ENCODE measurements at places on chromosomes 2 and 18. TPM values are rescaled to one million over a fixed set of nuclear protein-coding genes. Genes with fewer than 3 reads are reported as not detected.

DNA sequence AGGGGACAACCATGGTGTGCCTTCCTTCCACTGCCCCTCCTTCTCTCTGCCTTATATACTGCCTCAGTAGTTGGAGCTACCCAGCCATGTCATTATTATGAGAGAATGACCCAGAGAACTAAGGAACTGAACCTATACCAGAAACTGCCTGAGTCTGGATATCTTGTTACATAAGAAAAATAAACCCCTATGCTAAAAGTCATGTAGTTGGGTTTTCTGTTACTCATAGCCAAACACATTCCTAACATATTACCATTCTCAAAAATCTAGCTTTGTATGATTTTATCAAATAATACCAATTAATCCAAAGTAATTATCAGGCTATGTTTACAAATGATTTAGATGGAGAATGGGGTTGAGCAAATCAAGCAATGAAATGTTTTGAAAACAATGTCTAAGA is 15.0 kb upstream of the KLF7 start:
- H3K36me3 ChIP-seq: no peaks in the 10 kb centered on the region
- no peaks in the 10 kb centered on the region for H3K4me1 ChIP-seq
- no peak overlapping the region for H3K4me3 ChIP-seq
- no peak for DNase-seq

MERTK gene
- total RNA-seq: 1.3 TPM

LIMS2 gene
- 10.0 TPM for total RNA-seq

- DNase-seq: no peak
- no peaks in the 10 kb centered on the region for H3K36me3 ChIP-seq
- H3K4me1 ChIP-seq: no peaks in the 10 kb centered on the region
Observed at GRCh38 chr18:76484749-76485387, 10.2 kb downstream of the ZNF516 start.

- no peak overlapping the region for H3K4me3 ChIP-seq
- H3K4me1 ChIP-seq: no peaks in the 10 kb centered on the region
- no peak overlapping the region for H3K27ac ChIP-seq
- DNase-seq: no peak
Observed at GRCh38 chr2:177010861-177011260, 201.7 kb upstream of the HNRNPA3 start.

DNA sequence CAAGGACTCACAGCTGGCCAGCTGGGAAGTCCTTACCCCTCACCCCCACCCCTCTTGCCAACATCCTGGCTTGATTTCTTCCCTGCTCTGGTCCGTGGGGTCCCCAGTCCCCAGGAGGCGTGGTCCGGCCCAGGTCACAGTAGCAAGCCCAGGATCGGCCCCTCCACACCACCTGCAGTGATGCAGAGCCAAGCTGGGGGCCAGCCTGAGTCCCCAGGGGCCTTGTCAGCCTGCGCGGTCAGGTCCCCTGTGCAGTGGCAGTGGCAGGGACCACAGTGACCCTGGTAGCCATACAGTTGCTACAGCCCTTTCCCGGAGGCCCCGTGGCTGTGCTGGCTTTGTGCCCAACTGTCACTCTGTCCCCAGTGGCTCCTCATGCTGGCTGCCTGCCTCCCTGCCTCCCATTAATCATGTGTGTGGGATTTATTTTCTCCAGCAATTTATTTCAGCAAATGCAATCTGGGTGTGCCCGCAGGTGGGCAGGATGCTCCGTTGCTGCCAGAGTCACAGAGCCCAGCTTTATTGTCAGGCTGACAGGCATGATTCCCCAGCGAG is 8.8 kb upstream of the PRSS56 start:
- no peaks in the 10 kb centered on the region for H3K4me1 ChIP-seq
- no peak for DNase-seq
- H3K27ac ChIP-seq: no peak overlapping the region
- H3K27me3 ChIP-seq: no peaks in the 10 kb centered on the region

CYP27C1 gene
- total RNA-seq: not detected

DNA sequence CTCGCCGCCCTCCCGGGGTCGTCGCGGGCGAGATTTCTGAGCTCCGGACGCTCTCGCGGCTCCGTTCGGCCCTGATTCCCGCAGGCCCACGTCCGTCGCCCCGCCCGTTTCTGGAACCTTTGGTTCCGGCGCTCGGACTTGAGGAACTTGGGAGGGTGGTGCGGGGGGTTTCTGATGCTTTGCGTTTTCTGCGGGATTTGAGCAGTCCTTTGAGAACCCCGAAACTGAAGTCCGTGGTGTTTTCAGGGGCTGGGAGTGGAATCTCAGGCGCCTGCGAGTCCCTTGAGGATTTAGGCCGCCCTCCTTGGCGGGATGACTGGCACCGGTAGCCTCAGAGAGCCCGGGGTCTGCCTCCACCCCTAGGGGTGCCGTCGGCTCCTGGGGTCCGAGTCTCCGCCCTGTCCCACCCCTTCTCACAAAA is 336 bp downstream of the THNSL2 start:
- H3K27ac ChIP-seq: peak overlapping the region; percentile 63
- peak overlapping the region; percentile 34 for H3K4me3 ChIP-seq
- H3K27me3 ChIP-seq: no peaks in the 10 kb centered on the region
- no peaks in the 10 kb centered on the region for H3K4me1 ChIP-seq

C2orf78 gene
- total RNA-seq: not detected

- H3K4me3 ChIP-seq: no peak overlapping the region
- no peaks in the 10 kb centered on the region for H3K36me3 ChIP-seq
- H3K27me3 ChIP-seq: no peaks in the 10 kb centered on the region
- no peak overlapping the region for H3K27ac ChIP-seq
Observed at GRCh38 chr2:45684756-45685155, 33.3 kb downstream of the PRKCE start.

DNA sequence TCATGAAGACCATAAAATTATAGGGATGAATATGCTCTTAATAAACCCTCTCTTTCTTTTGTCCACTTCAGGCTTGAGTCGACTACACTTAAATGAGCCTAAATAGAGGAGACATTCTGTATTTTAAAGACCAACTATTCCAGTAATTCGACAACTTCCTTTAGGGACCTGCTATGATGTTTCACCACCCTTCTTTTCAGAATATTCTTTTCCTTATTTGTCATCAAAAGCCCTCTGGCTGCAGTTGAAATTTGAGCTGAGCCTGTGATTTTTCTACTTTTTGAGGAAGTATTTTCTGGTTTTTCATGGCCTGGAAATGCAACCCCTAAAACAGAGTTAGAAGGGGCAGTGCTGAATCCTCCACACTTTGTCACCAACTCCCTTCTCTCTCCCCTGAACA is 287.0 kb downstream of the EPHA4 start:
- no peaks in the 10 kb centered on the region for H3K36me3 ChIP-seq
- no peak overlapping the region for H3K27ac ChIP-seq
- no peaks in the 10 kb centered on the region for H3K27me3 ChIP-seq
- no peak for DNase-seq

DNA sequence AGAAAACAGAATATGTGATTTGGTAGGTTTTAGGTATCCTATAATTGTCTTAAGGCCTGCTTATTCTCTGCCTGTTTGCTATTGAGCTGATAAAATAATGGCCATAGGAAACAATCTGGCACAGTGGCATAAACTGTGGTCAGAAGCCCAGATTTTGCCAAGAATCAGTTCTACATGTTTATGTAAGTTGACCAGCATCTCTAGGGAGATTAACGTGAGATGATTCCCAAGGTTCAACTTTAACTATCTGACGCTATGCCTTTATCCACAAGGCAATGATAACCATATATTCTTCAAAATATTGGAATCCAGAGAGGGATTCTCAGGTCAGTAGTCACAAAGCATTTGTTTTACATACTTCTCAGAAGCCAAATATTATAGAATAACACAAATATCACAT is 25.6 kb downstream of the AP1S3 start:
- H3K4me1 ChIP-seq: no peaks in the 10 kb centered on the region
- no peaks in the 10 kb centered on the region for H3K36me3 ChIP-seq
- no peak for DNase-seq
- no peaks in the 10 kb centered on the region for H3K27me3 ChIP-seq
- no peak overlapping the region for H3K4me3 ChIP-seq

DNA sequence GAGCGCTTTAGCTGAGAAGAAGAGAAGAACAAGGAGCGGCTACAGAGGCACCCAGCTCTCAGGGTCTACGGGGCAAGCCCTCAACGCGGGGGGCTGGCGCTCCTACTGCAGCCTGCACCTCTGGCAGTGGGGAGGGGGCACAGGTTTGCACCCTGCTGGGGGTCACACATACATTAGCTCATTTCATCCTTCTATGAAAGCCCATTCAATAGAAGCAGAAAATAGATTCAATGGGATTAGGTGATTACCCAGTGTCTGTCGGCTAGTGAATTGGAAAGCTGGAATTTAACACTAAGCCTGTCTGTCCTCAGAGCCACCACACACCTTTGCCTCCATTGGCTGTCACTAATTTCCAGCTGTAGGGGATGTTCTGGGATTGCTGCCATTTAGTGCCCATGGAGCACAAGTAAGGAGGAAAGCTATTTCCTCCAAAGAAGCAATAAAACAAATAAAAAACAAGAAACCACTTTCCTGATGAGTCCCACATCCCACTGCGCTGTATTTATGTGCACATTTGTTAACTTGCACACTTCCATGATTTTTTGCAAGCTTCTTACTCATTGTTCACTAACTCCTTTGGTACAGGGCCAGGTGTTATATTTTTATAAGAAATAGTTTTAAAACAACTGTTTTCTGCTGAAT is 319.6 kb upstream of the REV1 start:
- H3K36me3 ChIP-seq: no peaks in the 10 kb centered on the region
- DNase-seq: no peak
- no peaks in the 10 kb centered on the region for H3K4me1 ChIP-seq
- H3K27ac ChIP-seq: no peak overlapping the region

GRCh38 chr2:223580951-223581350 is 21.2 kb downstream of the SCG2 start:
- H3K27ac ChIP-seq: no peak overlapping the region
- no peak for DNase-seq
- H3K27me3 ChIP-seq: no peaks in the 10 kb centered on the region
- H3K36me3 ChIP-seq: no peaks in the 10 kb centered on the region

GRCh38 chr2:75055820-75056675 is 97.6 kb downstream of the POLE4 start:
- no peaks in the 10 kb centered on the region for H3K36me3 ChIP-seq
- H3K4me1 ChIP-seq: no peaks in the 10 kb centered on the region
- H3K27me3 ChIP-seq: no peaks in the 10 kb centered on the region
- DNase-seq: no peak
- no peak overlapping the region for H3K4me3 ChIP-seq

PKDCC gene
- not detected for total RNA-seq

DNA sequence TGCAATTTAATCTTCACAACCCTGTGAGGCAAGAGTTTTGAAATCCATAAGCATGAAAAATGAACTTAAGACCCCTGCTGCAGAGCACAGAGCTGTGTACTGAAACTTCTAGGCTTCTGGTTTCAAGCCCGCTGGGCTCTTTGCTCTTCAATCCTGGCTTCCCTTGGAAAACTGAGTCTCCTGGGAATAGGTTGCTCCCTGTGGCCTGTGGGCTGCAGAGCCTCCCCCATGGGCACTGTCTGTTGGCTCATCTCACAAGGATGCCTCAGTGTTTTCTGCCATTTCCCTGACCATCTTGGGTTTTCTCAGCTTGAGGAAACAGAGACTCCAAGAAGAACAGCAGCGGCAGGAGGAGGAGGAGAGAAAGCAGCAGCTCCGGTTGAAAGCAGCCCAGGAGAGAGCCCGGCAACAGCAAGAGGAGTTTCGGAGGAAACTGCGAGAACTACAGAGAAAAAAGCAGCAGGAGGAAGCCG is 44.5 kb downstream of the SUMO1 start:
- no peaks in the 10 kb centered on the region for H3K27me3 ChIP-seq
- no peak overlapping the region for H3K27ac ChIP-seq
- no peaks in the 10 kb centered on the region for H3K4me1 ChIP-seq
- no peaks in the 10 kb centered on the region for H3K36me3 ChIP-seq
- H3K4me3 ChIP-seq: no peak overlapping the region
- no peak for DNase-seq

GRCh38 chr18:5439986-5440696 is 103.7 kb downstream of the EPB41L3 start:
- no peak for DNase-seq
- no peaks in the 10 kb centered on the region for H3K4me1 ChIP-seq
- no peaks in the 10 kb centered on the region for H3K27me3 ChIP-seq
- no peaks in the 10 kb centered on the region for H3K36me3 ChIP-seq

DNA sequence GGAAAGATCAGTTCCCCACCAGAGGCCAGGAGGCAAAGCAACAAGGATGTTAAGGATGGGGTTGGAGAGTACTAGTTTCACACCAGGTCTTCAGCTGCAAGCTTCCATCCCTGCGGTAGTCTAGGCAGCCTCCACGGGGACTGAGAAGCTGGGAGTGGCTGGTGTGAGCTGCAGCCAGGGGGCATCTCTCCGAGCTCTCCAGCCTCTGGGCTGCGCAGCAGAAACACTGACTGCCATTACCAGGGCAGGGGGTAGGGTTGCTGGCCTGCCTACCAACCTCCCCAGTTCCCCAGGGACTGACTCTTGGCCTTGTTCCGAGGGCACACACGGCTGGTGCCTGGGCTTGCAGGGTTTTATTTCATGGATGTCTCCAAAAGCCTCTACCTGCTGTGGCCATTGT is 15.9 kb downstream of the GATA6 start:
- no peaks in the 10 kb centered on the region for H3K36me3 ChIP-seq
- DNase-seq: no peak
- no peak overlapping the region for H3K4me3 ChIP-seq
- no peak overlapping the region for H3K27ac ChIP-seq
- peaks cover 3% of the 10 kb centered on the region for H3K27me3 ChIP-seq

KRTCAP3 gene
- 4.3 TPM for total RNA-seq

MOCOS gene
- total RNA-seq: not detected

- H3K27me3 ChIP-seq: no peaks in the 10 kb centered on the region
- no peaks in the 10 kb centered on the region for H3K4me1 ChIP-seq
- no peaks in the 10 kb centered on the region for H3K36me3 ChIP-seq
- no peak overlapping the region for H3K4me3 ChIP-seq
Observed at GRCh38 chr18:71707400-71707799, 836.7 kb downstream of the CBLN2 start.

GRCh38 chr18:49632588-49632987 is 70.7 kb downstream of the LIPG start:
- H3K4me1 ChIP-seq: no peaks in the 10 kb centered on the region
- no peaks in the 10 kb centered on the region for H3K27me3 ChIP-seq
- no peak for DNase-seq
- no peak overlapping the region for H3K4me3 ChIP-seq
- H3K36me3 ChIP-seq: no peaks in the 10 kb centered on the region

ARHGAP15 gene
- 179 TPM for total RNA-seq

CTDP1 gene
- 75.3 TPM for total RNA-seq

DNA sequence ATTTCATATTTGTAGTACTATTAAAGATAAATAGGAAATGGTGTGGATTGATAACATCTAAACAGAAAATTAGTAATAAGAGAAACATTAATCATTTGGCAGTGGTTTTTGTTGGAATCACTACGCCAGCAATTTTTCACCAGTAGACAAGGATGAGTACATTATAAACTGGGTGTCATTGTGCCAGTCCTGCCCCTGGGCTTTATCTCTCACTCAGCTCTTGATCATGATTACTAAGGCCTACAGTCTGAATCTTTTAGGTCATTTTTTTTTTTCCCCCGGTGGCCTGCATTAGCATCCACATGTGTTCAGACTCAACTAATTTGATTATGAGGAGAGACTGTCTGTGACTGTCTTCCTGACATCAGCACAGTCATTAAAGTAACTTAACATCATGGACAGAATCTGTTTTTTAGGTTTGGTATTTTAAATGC is 16.2 kb downstream of the GULP1 start:
- no peak overlapping the region for H3K27ac ChIP-seq
- no peaks in the 10 kb centered on the region for H3K36me3 ChIP-seq
- H3K27me3 ChIP-seq: no peaks in the 10 kb centered on the region
- DNase-seq: no peak

GRCh38 chr2:23505218-23505983 is 120.4 kb downstream of the KLHL29 start:
- H3K36me3 ChIP-seq: no peaks in the 10 kb centered on the region
- H3K4me3 ChIP-seq: no peak overlapping the region
- DNase-seq: no peak

SPP2 gene
- not detected for total RNA-seq

RSAD2 gene
- 5.0 TPM for total RNA-seq

FOXD4L1 gene
- total RNA-seq: 0.60 TPM
